ENCODE measurements at places on chromosomes 16 and 17. TPM values are rescaled to one million over a fixed set of nuclear protein-coding genes. Genes with fewer than 3 reads are reported as not detected.

GRCh38 chr17:51045621-51046020 is 75.0 kb downstream of the SPAG9 start:
- no peak for DNase-seq

DNA sequence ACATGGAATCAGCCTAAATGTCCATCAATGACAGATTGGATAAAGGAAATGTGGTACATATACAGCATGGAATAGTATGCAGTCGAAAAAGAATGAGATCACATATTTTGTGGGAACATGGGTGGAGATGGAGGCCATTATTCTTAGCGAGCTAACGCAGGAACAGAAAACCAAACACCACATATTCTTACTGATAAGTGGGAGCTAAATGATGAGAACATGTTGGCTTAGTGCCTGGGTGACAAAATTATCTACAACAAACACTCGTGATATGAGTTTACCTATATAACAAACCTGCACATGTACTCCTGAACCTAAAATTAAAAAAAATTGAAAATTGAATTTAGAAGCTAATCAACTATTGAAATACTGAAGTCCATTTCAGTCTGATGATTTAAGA is 6.1 kb downstream of the ANKS4B start:
- DNase-seq: no peak

GRCh38 chr17:73436954-73437353 is 125.2 kb upstream of the CDC42EP4 start:
- DNase-seq: no peak

GRCh38 chr16:66434619-66435430 is 7.7 kb downstream of the BEAN1 start:
- DNase-seq: peak; percentile 32

Gene RDM1
- total RNA-seq: 5.2 TPM

DNA sequence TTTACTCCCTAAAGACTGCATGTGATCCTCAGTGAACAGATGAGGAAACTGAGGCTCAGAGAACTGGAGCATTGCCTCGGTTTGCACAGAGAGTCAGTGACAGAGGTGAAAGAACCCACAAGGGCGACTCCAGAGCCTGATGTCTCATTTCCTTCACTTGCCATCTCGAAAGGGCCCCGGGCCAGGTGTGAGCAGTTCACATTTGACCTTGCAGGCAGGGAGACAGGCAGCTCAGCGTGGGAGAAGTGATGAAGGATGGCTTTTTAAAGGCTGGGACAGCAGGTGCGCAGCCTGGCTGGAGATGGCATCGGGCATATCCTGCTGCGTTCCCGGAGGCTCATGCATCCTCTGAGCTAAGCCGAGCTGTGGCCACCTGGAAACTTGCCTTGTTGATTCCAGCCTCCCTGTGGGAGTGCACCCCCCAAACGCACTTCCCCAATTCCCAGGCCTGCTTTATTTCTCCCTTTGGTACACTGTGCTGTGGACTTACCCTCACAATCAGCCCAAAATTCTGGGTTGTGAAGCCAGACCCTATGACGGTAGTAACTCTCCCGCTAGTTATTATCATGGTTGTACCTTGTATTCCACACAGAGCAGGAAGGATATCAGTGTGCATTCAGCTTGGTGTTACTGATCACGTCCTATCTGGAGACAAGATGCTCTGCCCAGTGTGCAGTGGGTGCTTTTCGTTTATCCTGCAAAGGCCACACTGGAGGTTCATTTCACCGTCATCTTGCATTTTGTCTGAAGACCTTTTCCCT is 753.2 kb upstream of the EEF2KMT start:
- no peak for DNase-seq

GRCh38 chr16:18782697-18783429 is 7.3 kb downstream of the RPS15A start:
- DNase-seq: no peak

DNA sequence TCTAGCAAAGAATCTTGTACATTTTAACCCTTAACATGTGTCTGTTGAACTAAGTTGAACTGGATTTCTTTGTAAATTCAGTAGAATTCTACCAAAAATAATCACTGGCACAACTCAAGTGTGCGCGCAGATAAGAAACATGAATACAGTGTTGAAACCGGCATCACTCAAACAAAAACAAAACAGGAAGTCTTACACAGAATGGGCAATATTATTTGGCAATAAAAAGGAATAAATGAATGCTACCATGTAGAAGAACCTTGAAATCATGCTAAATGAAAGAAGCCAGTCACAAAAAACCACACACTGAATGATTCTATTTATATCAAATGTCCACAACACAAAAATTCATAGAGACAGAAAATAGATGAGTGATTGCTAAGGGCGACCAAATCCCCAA is 102.9 kb upstream of the ZFHX3 start:
- no peak for DNase-seq

DNA sequence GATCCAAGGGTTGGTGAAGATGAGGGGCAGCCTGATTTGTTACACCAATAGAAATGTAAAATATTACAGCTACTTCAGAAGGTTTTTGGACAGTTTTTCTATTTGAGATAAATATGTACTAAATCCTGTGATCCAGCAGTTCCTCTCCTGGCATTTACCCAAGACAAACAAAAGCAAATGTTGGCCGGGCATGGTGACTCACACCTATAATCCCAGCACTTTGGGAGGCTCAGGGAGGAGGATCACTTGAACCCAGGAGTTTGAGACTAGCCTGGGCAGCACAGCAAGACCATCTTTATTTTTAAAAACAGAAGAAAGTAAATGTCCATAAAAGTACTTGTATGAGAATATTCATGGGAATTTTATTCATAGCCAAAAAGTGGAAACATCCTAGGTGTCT is 64.8 kb upstream of the MRC2 start:
- DNase-seq: no peak
